CD4-positive, alpha-beta T cell treated with Interferon alpha-2 for 1 hour (primary cell): ENCODE measurements at places on chromosomes 12 and 14.
A peak's percentile ranks its signal among the peaks of the same experiment; 100 is the strongest.

DNA sequence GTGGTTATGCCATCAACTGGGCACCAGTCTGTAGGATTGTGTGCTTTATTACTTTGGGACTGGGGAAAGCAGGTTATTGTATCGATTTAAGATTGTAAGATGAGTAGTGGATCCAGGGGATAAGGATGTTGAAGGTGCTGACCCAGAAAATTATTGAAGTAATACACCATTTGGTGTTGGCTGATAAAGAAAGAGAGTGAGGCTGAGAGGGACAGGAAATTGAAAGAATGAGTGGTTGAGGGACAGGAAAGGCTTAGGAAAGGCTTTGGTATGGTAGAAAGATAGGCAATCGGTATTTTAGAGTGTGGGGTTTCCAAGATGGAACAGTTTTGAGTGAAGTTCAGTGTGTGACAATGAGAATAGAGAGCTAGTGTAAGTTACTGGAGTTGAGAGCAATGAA is 12.3 kb downstream of the PPHLN1 start:
- no peak for DNase-seq

DNA sequence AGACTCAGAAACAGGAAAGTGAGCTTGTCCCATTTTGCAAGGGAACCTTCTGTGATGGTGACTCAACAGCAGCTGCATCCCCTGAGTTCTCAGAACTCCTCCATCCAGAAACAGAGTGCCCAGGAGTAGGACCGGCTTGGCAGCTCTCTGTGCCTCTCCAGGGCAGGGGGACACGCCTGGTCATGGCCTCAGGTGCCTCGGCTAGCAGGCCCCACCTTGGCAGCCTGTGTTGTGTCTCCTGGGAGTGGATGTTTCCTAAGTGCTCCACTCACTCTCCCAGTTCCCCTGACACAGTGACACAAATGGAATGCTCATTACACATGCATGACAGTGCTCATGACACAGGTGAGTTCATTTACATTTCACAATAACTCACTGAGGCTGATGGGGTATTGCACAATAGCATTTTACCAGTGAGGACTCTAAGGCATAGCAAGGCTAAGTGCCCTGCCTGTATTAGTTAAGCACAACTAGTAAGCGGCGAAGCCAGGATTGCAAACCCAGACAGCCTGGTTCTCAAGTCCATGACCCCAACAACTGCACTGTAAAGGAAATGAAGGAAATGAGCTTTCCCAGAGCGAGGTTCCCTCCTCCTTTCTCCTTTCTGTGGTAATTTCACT is 47.4 kb downstream of the CALM1 start:
- no peak for DNase-seq

GRCh38 chr14:61279082-61279481 is 2.1 kb downstream of the TMEM30B start:
- no peak for DNase-seq

DNA sequence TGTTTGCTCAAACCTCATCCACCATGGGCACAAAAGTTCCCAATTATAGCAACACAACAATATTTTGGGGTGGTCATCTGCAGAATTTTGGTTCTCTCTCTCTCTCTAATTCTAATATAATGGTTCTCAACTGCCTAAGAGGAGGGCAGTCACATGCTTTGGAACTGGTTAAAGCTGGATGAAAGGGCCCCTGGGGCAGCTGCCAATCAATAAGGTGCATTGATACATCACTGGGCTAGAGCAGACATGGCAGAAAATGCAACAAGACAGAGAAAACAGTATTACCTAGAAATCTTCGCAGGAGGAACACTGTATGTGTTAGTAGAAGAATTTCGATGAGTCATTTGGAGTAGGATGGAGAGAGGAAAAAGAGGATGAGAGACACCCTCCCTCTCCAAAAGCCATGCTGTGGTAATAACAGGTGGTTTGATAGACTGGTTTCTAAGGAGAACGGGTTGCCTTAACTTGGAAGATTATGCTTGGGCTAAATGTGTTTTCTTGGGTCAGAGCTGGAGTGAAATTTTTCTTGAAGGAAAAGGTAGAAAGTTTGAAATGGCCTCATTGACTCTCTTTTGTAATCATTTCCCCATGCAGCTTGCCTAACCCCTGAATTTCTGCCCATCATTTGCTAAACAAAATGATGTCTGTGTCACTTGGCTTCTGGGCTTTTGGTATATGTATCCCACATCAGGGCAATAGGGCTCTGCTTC is 67.1 kb upstream of the HIF1A start:
- no peak for DNase-seq

DNA sequence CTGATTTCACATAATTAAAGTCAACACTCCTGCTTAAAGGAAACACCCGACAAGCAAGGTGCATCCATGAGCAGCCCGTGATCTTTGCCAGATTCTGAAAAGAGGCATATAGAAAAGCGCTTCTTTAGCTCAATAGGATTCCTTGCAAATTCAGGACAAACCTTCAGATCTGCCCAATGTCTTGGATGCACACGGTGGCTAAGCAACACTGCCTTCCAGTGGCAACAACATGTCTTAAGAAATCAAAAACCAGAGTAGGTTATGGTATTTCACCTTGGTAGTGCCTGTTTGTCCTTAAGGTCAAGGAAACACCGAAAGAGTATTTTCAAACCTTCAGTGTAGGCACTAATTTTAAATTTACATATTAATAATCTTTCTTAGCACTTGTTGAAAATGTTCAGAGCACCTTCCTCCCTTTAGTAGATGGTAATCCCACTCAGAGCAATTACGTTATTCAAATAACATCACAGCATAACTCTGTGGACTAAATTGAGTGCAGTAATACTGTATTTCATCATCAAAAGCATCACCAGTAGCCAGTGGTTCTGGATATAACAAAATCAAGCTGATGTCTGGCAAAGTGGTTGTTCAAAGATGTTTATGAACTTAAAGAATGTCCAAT is 58.0 kb upstream of the CDKN3 start:
- no peak for DNase-seq

- DNase-seq, result no peak
Observed at GRCh38 chr14:102201353-102201738, 61.6 kb downstream of the WDR20 start.

- peak; percentile 68 for DNase-seq
Observed at GRCh38 chr14:89303456-89304435, 113.3 kb downstream of the FOXN3 start.

DNA sequence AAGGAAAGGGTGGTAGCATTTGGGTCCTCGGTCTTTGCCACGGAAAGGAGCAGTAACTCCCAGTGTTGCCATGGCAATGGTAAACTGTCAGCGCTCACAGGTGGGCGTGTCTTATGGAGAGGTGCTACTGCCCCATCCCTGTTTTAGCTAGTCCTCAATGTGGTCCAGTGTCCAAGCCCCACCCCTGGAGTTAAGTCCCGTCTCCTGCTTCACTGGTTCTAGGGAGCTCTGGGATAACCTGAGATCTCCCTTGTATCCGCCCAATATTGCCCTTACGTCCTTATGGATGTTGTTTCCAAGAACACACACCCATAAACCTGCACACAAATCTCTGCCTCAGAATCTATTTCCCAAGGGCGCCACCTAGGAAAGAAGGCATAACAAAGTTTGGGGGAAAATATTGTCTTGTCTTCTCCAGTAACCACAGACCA is 64.2 kb downstream of the SPRING1 start:
- DNase-seq, result no peak

- no peak for DNase-seq
Observed at GRCh38 chr12:75900781-75901254, 130.8 kb downstream of the PHLDA1 start.

GRCh38 chr14:61948376-61948775 is 186.2 kb downstream of the SNAPC1 start:
- no peak for DNase-seq

DNA sequence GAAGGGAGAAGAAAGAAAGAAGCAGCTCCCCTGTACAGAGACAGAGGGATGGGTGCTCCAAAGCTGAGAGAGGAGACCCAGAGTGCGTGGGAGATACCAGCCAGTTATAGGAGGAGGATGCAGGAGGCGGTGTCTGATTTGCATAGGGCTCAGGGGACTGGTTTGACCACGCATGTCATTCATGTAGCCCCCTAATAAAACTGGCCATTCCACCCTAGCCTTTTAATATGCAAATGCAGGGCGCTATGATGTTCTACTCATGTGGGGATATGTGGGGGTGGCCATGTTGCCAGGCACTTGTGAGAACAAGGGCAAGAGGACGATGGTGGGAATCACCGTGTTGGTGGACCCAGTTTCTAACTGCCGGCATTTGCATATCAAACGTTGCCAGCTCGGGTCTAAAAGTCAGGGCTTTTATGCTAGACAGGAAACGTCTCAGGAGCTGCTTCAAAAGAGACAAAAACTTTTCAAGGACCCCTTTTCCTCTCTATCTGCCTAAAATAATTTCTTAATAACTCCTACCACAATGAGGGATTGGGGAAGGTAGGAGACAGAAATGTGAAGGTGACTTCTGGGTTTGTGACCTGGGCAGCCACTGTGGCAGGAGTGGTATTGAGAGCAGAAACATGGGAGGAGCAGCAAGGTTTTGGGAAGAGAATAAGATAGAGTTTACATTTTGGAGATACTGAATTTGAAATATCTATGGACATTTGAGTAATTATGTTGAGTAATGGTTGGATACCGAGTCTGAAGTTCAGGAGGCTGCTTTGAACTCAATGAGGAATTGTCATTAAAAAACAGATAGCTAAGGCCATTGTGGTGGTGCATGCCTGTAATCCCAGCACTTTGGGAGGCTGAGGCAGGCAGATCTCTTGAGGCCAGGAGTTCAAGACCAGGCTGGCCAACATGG is 2.2 kb upstream of the ATXN3 start:
- no peak for DNase-seq

DNA sequence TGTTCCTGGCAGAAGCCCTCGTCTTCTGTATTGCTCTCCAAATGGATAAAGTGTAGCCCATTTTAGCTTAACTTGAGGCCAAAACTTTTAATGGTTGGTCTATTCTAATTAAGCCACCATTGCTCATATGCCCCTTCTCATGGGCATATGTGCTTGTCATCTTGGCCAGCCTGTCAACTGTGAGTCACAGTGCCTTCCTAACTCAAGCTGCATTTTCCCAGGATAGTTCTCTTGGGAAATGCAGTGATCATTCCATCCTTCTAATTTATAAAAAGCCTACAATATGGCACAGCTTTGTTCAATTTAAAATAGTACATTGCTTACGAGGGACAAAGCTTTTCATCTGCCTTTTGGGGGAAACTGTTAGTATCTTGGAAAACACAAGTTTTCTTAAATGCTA is 6.6 kb downstream of the PTHLH start:
- no peak for DNase-seq

- no peak for DNase-seq
Observed at GRCh38 chr12:132736913-132737312, 24.7 kb downstream of the ANKLE2 start.

- DNase-seq, result no peak
Observed at GRCh38 chr12:116299064-116299463, 21.6 kb upstream of the MED13L start.

- no peak for DNase-seq
Observed at GRCh38 chr12:4190366-4191063, 83.0 kb upstream of the CCND2 start.

DNA sequence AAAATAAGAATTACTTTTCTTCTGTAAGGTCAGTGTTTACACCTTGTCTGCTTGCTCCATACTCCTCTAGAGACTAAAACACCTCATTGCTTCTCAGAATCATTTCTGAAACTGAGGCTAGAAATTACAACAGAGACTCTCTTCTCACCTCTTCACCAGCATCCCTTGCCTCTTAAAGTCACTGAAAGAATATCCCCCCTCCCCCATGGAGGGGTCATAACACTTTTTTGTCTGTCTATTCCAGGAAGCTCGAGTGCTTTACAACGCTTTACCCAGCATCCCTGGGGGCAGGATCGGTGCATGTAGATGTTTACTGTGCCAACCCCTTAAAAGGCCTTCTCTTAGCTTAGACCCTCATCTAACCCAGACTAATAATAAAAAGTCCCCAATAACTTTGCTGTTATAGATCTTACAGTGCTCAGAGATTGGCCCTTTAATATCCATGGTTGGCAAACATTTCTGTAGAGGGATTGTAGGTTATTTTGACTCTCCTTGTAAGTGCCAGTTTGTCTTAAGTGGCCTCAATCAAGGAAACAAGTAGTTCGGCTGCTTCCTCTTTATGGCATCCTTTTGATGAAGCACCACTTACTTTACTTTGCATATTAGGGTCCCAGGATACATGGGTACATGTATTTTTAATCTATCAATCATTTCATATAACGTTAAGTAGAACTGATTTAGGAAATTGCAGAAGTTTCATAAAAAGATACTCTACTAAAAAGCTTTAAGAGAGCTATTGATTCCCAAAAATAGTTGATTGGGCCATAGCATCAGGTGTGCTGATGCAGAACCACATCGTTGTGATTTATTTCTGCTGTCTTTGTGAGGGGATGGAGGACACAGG is 29.3 kb downstream of the PRKCH start:
- peak; percentile 62 for DNase-seq

DNA sequence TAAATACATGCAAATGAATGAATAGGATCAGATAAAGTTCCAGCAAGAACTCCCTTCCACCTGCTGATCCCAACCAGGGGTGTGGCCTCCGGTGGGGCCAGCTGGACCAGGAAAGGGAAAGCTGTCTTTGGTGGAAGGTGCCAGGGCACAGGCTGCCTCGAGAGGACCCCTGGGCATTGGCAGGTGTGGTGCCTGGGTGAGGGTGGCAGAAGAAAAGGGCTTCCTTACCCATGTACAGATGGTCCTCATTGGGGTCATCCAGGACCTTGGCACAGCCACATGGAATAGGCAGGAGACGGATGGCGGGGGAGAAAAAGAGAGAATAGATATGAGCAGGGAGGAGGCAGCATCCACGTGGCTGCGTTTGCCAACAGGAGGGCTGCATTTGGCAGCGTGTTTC is 36.4 kb downstream of the CAMKK2 start:
- DNase-seq, result no peak

GRCh38 chr12:105759149-105759548 is 379.6 kb downstream of the NUAK1 start:
- no peak for DNase-seq

DNA sequence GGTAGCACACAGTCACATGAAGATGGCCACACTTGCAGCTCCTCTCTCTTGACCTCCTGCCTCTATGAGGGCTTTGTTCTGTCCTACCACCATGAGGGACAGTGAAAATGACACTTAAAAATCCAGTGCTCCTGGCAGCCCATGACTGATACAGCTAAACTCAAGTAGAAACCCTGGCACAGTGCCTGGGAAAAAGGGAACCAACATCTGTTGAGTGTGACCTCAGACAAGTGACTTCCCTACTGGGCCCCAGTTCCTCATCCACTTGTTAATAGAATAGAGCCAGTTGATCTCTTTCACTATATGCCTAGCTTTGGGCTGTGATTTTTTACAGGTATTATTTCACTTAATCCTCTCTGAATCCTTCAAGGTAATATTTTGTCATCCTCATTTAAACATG is 4.8 kb downstream of the GUCY2C start:
- peak; percentile 12 for DNase-seq
